ENCODE measurements at places on chromosomes 6 and 20.

- no peak for DNase-seq
Measured at GRCh38 chr6:24284006-24284405, 73.9 kb downstream of the DCDC2 start.

DNA sequence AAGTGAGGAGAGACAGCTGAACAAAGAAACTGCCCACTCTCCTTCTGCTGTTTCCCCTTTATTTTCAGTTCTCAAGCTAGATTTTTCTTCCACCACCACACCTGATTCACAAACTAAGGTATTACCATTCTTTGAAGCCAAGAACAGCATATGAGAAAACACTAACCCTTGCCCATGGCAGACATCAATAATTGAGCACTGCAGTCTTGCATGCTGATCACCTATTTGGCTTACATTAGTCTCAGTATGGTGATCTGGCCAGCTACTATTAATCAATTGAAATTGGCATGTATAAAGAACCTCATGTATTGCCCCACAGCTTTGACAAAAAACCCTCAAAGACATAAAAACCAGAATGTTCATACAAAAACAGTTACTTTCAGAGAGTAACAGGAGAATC, 166.3 kb downstream of the SAMD5 start:
- no peak for DNase-seq

GRCh38 chr6:156347246-156347645, 429.9 kb upstream of the ARID1B start:
- DNase-seq = no peak

DNA sequence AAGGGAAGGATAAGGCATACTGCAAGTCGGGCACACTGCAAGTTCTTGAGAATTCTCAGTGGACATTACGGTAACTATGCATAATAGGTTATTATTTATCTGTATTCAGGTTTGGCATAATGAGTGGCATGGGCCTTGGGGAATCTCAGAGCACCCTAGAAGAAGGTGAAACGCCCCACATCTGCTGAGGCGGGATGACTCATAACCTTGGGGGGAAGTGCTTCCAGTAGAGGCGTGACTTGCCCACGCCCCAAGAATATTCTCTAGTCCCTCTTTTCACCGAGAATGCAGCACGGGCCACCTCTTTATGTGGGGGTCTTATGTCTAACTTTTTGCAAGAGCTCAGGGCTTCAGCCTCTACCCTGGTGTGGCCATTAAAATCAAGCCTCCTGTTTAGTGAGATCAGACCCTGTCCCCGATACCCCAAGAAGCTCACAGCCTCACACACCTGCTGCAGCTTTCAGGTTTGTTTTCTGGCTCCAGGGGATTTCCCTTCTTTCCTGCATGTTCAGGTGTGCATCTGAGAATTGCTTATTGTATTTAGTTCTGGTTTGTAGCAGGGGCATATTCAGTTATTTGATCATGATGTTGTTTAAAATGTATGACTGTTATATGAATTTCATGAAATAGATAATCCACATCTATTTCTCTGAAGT, 19.1 kb downstream of the ZFP64 start:
- DNase-seq = no peak

GRCh38 chr6:111583986-111584385, 21.7 kb downstream of the TRAF3IP2 start:
- DNase-seq = no peak

GRCh38 chr6:34281702-34282334, 33.0 kb upstream of the SMIM29 start:
- DNase-seq = no peak

- DNase-seq = no peak
Measured at GRCh38 chr6:53349209-53349693, 501 bp upstream of the ELOVL5 start.

DNA sequence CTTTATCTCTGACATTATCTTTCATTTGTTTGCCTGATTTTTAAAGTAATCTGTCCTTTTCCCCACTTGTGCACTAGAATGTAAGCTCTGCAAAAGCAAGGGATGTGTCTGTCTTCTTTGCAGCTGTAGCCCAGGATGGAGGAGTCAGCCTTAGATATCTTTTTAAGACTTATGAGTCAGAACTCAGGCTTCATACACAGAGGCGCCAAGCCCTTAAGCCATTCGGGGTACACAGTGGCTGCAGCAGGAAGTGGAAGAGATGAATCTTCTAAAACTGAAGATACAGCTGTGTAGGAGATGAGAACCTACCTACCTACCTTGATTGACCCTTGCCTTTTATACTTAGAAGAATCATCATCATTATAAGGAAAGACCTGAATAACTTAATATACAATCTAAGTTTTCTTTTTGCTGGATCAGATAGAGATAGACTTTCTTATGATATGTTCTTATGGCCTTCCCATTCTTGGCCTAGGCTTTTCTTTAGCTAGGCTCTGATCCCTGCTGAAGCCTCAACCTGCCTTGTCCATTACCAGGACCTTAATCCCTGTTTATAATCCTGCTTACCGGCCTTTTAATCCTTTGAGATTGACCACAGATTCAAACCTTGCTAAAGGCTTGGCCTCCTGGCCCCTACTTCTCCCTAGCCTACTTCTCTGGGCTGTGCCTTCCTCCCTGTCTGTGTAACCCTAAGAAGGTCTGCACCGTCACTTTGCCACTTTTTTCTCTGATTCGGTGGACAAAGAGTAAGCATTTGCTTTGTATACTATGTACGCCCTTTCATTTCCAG, 304.5 kb downstream of the PRL start:
- no peak for DNase-seq

GRCh38 chr6:29424575-29424974, 9.8 kb downstream of the OR12D1 start:
- DNase-seq = no peak

GRCh38 chr6:116176596-116176995, 50.7 kb upstream of the COL10A1 start:
- no peak for DNase-seq

GRCh38 chr6:157462956-157463742, 82.2 kb downstream of the ZDHHC14 start:
- no peak for DNase-seq

GRCh38 chr6:10580570-10580969, 59.4 kb downstream of the GCNT2 start:
- DNase-seq = no peak

DNA sequence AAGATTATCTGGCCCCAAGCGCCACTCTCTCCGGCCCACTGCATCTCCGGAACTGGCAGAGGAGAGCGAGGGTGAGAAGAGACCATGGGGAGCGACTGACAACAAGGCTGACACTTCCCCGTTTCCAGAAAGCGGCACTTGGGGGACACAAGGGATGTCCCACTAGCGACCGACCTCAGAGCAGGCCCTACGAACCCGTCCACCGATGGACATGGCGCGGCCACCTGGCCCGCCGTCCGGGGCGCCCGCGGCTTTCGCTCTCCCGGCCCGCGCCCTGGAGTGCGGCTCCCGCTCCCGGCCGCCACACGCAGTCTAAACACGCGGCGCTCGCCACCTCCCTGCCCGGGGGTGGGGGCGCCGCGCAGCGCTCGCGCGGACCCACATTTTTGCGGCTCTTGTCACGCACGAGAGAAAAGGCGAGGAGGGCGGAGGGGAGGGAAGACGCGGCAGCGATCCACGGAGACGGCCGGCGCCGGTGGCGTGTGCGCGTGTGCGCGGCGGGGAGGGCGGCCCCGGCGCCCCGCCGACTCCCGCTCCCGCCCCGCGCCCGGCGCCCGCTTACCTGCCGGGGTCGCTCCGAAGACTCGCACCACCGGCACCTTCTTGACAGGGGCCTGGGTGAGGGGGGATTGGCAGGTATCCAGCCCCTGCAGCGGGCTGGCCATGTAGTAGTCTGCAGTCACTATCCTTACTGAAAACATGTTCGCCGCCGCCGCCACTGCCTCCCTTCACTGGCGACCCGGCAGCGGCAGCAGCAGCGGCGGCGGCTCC, 645 bp downstream of the REV3L start:
- DNase-seq = no peak

DNA sequence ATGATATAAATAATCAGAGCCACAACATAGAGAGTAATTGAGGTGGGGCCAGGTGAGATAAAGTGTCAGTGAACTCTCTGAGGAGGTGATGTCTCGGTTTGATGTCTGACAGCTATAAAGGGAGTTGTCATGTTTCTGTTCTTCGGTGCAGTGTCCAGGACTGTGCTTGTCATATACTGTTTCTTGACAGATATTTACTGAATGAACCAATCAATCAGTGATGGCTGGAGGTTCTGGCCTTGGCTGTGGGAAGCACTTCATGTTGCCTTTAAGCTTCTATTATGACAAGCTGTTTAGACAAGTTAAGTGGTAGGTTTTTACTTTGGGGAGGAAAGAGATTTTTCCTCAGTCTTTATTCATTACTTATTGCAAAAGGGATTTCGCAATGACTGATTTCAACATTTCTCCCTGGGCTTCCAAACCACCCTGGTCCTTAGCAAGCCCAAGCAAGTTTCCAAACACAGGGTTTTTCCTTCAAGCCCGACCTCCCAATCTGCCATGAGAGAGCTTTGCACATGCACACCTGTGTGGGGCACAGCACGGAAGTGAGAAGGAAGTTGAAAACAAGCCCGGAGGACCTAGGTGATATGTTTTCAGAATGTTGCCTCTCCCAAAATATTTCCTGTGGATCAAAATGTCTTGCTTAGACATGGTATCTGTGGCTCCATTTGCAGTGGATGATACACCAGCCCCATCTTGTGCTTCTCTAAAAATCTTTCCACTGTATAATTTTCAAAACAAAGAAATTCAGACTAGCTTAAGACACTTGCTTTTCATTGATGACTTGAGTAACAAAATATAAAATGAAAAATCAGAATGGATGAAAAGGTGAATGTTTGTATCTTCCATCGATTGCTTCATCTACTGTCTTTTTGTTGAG, 567.3 kb upstream of the BTBD3 start:
- DNase-seq = no peak

DNA sequence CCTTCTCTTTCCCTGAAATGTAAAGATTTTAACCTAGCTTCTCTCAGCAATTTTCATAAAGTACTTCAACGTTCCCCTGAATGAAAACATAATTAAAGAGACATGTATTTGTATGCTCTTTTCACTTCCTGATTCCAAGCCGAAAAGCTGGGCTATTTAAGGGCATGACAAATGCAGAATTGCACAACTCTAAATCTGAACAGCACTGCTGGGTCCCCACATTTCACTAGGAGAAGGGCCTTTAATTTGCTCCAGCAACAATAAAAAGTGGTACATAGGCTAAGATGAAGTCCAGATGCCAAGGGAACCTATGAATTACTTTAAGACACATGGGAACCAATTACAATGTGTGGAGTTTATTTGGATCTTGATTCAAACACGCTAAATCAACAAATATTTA, 42.0 kb downstream of the IRAK1BP1 start:
- DNase-seq = no peak

Data from right renal cortex interstitium (tissue), 3 donors.